ENCODE measurements at places on chromosomes 6 and 20.

DNA sequence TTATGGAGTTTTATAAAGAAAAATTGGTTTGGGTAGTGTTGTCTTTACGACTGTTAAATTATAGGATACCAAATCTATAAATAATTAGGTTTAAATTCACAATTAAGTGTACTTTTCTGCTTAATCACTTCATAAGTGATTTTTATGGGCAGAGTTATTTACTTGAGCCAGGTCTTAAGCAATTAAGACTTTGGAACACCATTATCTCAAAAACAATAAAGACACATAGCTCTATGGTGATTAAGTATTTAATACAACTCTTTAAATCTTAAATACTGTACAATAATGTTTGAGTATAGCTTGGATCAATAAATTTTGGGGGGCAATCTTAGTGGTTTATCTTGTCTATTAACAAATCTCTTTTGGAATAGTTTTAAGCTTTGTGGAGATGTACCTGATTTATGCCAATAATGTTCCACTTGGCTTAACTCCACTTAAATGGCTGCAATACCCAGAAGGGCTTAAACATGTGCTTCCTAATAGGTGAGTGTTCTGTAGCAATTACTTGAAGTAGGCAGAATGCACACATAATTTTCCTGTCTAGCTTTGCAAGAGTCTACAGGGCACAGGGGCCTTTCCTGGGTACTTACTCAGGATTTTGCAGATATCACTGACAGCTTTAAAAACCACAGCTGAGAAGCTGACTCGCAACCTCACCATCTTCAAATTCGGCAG lies 7.5 kb downstream of the FERMT1 start:
- DNase-seq: no peak

DNA sequence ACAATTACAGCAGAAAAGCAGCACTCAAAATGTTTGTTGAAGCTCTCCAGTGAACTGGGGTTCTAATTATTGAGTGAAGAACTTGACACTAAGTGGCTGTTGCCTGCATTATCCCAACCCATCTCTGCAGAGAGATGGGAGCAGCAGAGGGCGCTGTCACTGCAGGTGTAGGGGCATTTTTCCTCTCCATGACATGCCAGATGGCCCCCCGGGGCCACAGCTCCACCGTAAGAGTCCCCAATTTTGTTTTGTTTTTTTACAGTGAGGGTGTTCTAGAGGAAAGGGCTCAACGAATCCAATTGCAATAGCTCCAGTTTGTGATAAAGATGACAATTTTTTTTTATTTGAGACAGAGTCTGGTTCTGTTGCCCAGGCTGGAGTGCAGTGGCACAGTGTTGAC lies 1.9 kb upstream of the FUCA2 start:
- DNase-seq: no peak

GRCh38 chr6:24893342-24893850 lies 42.4 kb downstream of the RIPOR2 start:
- DNase-seq: no peak

DNA sequence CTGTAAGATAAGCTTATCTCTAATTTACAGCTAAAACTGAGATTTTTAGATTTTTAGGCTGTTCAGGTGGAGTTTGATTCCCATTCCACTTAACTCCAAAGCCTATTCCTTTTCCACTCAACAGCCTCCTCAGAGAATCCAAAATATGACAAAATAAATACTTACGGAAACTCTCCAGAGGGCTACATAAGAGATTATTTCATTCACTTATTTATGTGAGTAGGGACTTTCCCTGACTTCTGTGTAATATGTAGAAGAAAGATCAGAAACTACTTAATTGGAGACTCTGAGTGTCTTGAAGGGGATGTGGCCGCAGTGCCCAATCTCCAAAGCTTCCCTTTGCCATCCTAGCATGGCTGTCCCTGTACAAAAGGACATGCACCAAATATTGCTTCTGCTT lies 72.1 kb upstream of the ISM1 start:
- DNase-seq: no peak

DNA sequence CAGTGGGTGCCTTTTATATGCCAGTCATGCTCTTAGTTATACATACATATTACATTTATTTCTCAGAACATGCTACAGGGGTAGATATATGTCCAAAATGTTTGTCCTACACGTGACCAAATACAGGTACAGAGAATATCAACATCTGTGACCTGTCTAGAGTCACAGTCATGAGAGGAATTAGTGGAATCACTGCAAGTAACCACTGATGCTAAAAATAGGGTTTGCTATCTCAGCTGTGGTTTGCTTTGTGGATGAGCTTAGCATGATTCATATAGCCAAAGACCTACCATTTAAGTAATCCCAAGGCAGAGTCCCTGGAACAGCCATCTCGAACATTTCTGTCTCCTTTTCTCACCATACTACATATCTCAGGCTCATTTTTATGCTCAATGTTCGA lies 32.3 kb downstream of the GSTA3 start:
- DNase-seq: no peak

DNA sequence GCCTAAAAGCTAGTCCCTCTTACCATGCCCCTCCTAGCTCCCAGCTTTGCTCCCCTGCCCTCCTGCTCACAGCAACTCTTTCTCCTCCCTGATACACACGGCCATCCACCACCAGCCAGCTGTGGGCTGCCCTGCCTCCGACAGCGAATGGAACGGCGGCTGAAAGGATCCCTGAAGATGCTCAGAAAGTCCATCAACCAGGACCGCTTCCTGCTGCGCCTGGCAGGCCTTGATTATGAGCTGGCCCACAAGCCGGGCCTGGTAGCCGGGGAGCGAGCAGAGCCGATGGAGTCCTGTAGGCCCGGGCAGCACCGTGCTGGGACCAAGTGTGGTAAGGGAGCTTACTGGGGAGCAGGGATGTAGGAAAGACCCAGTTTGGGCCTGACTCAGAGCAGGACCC lies 16.6 kb upstream of the ZNF76 start:
- no peak for DNase-seq

DNA sequence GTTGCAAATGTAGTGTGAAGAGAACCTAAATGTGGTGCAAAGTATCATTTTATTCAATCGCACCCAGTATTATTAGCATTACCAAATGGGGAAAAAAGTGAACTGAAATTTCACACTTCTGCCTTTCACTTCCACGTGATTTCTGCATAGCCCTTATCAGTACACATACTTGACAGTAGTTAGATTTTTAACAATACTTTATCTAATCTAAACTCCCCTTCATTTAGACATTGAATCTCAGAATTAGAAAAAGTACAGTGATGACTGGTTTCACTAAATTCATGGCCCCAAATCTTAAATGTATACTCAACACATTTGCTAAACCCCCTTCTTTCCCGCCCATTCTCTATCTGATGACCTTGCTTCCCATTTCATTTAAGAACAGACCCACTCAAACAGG lies 14.3 kb downstream of the STX7 start:
- no peak for DNase-seq

DNA sequence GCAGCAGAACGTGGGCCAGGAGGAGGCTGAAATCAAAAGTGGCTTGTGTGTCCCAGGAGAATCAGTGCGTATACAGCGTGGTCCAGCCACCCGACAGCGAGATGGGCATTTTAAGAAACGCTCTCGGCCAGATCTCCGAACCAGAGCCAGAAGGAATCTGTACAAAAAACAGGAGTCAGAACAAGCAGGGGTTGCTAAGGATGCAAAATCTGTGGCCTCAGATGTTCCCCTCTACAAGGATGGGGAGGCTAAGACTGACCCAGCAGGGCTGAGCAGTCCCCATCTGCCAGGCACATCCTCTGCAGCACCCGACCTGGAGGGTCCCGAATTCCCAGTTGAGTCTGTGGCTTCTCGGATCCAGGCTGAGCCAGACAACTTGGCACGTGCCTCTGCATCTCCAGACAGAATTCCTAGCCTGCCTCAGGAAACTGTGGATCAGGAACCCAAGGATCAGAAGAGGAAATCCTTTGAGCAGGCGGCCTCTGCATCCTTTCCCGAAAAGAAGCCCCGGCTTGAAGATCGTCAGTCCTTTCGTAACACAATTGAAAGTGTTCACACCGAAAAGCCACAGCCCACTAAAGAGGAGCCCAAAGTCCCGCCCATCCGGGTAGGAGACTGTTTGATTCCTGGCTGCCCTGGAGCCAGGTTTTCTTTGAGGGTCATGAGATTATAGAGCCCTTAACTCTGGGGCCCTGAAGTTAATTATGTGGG lies 75.3 kb downstream of the ASXL1 start:
- DNase-seq: no peak

DNA sequence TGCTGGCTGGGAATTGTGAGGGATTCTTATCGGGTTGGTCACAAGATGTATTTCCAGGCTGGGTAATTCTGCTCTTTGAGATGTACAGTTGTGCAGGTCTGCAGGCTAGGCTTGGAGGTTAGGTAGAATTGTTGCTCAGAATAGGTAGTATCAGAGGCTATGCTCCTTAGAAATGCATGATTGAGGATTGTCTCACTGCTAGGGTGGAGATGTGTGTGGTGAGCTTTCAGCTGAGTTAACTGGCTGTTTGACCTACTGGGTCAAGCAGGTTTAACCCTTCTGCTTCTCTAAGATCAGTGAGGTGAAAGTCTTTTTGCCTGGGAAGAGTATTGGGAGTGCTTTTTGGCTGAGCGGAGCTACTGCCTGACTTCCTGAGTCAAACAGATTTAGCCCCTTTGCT lies 701.1 kb downstream of the UTRN start:
- no peak for DNase-seq
